ENCODE measurements at places on chromosomes 6 and 20. TPM values are rescaled to one million over a fixed set of nuclear protein-coding genes. Genes with fewer than 3 reads are reported as not detected.

- DNase-seq = peak; percentile 40
Observed at GRCh38 chr6:168218785-168219566, 100.6 kb downstream of the DACT2 start.

DNA sequence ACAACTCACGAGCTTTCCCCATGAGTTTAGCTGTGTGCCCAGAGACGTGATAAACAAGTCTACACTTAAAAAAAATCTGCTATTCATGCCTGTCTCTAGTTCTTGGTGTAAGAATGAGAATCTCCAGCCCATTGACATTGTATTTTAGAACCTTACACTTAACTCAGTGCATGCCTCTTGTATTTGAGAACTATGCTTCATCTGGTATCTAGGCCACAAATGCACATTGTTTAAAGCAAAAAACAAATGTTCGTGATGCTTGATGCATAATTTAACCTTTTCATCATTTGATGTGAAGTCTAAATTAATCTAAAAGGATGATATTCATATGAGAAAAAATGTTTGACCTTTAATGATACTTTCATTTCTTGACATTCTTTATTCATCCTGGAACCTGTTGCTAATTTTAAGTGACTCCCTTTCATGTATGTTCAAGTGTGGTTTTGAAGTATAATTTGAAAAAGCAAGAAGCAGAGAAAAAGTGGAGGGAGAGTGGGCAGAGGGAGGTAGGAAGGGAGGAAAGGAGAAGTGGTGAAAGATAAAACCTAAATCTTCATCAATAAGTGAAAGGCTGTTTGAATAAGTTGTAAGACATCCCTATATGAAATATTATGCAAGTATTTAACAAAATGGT lies 116.9 kb downstream of the PFDN4 start:
- DNase-seq = no peak

DNA sequence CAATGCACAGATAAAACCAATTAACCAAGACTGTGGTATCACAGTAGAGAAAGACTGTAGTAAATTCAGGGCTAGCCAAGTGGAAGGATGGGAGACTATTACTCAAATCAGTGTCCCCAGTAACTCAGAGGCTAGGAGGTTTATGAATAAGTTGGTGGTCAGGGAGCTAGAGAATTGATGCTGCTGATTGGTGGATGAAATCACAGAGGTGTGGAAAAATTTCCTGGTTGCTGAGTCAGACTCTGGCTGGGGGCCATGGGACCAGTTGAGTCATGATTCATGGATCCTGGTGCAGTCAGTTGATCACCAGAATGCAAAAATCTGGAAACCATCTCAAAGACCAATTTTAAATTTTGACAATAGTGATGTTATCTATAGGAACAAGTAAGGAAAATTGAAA lies 555.9 kb downstream of the C6orf118 start:
- no peak for DNase-seq

GRCh38 chr6:150881911-150882481 lies 16.5 kb downstream of the MTHFD1L start:
- DNase-seq = no peak

- no peak for DNase-seq
Observed at GRCh38 chr20:48281501-48281900, 496.2 kb upstream of the SULF2 start.

DNA sequence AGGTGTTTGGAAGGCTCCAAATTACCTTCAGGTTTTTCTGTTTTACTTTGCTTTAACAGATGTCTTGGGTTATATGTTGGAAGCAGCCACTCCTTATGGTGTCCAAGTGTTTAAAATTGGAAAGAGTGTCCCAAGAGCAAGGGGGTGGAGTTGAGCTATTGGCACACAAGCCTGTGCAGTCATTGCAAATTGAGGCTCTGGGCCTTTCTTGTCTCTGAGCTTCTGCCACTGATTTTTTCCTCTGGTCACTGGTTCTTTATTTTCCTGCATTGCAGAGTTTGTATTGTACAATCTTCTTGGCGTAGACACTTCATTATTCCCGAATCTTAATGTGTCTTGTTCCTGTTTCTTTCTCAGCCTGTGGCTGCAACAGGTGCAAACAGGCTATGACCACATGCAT lies 598.8 kb downstream of the RNF144B start:
- DNase-seq = peak; percentile 33

- no peak for DNase-seq
Observed at GRCh38 chr6:4300917-4301316, 165.5 kb upstream of the ECI2 start.

GRCh38 chr20:5146871-5147592 lies 20.2 kb downstream of the CDS2 start:
- no peak for DNase-seq

GRCh38 chr6:15363164-15363522 lies 117.3 kb downstream of the JARID2 start:
- DNase-seq = no peak

DNA sequence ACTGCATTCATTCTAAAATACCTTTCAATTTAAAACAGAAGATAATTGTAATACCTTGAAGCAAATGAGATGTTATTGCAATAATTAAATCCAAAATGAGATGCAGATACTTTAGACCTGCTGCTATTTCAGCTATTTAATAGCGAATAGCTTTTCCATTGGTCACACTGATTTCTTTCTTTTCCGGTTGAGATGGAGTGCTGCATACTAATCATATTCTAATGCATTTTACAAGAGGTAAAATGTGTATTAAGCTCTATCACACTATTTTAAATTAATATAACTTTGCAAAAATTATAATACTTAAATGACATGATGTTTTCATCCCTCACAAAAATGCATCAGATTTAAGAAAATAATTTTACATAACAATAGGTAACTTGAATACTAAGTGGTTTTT lies 74.0 kb downstream of the ADGRB3 start:
- no peak for DNase-seq

DNA sequence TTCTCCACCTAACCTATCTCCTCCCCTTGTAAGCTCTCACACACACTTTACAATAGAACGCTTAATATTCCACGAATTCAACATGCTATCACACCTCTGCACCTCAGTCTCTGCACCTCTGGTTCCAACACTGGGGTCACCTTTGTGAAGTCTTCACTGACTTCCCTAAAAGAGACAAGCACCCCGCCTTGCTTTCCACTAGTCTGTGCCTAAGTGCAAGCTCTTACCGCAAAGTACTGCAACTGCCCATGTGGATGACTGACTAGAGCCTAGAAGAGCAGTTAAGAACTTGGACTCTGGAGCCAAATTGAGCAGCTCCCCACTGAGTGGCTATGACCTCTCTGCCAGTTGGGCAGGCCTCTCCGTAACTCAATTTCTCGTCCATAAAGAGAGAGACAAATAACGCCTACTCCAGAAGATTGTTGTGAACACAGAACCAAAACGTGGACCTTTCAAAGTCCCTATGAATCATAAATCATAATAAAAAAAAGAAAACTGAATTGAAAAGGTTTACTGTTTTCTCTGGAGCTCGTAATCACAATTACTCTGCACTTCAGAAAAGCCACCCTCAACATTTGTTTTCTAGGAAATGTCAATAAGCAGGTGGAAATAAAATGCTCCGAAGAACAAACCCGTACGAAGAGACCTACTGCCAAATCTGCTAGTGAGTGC lies 1.2 kb downstream of the IFNGR1 start:
- no peak for DNase-seq

DNA sequence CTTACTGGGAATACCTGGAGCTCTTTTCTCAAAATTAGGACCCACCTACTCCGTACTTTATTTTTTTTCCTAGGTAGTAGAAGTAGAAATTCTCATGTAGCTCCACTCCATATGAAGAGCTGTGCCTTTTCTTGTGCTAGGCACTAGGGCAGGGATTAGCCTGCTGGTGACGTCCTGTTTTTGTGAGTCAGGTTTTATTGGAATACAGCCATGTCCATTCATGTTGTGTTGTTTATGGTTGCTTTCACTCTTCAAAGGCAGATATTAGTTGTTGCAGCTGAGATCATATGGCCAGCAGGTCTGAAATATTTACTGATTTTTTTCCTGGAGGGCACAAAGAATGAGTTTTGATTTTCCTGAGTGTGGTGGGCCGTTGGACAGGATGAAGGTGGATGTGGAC lies 20.5 kb downstream of the XRN2 start:
- no peak for DNase-seq

DNA sequence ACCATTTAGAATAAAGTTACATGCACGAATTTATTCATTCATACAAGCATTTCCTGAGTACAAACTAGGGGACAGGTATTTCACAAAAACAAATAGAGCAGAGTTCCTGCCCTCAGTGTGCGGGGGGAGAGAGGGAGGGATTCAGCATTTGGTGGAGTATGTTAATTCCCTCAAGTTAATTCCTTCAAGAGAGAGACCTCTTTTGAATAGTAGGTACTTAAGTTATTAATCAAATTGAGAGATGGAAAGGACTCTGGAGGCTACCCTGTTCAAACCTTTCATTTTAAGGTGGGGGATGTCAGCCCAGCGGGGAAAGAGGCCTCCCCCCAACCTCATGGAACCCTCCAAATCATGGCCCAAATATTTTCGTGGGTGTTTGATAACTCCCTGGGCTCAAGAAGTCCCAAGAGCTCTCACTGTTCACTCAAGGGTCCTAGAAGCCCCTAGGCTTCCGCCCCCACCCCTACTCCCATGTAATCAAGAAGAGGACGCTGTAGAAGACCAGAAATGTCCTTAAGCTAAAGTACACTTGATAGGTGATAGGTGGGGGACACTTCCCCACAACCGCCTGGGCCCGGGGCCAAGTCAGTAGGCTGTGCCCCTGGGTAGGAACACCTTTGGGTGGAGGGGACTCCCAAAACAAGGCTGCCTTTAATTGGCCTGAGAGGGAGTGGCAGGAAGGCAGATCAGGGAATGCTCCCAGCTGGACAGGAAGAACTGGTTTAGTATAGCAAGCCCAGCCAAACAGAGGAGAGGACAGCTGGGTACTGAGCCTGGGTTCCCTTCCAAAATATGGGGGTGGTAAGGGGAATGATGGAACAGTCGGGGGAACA lies 2.9 kb downstream of the SDC4 start:
- peak; percentile 86 for DNase-seq

GRCh38 chr20:16360668-16361067 lies 212.6 kb downstream of the KIF16B start:
- DNase-seq = no peak

DNA sequence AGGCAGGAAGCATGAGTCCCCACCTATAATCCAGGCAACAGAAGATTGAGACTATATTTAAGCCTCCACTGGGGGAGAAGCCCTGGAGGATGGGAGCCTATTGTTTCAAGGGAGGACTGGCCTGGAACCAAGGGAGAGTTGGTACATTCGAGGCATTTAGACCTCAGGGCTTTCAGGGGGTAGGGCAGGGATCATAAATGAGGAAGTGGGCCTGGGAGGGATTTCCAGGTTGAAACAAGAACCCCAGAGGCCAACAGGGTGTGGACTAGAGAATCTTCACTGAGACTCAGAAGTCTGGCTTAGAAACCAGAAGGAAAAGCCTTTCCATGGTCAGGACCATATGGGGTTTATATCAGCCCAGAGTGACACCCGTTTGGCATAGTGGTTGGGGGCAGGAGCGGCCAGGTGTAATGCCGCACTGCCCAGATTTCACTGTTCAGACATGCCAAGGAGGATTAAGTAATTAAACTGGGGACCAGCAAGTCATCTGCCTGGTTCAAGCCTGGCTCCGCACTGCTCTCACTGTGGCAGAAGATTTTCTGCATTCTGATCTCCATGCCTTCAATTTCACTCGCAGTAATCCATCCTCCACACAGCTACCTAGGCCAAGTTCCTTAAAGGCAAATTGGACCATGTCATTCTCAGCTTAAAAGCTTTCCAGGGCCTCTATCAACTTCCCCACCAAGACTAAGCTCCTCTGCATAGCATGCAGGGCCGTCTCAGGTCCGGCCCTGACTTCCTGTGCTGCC lies 17.8 kb downstream of the LRFN2 start:
- no peak for DNase-seq

- no peak for DNase-seq
Observed at GRCh38 chr6:106187424-106187982, 101.4 kb downstream of the PRDM1 start.

DNA sequence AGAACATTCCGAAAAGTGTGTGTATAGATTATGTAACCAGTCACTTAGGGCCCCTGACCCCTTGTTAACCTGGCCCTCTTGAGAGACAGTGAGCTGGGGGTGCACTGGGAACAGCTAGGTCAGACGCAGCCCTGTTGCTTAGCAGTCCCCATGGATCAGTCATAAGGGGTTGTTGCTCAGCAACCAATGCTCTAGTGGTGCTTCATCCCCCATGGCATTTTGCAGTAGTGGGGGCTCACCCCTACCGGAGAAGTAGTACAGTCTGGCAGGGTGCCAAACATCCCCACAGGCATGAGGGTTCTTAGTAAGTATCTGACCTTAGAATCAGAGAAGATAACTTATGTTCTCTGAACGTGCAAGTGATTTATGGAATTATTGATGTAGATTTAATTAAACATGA lies 12.3 kb downstream of the PKIB start:
- DNase-seq = peak; percentile 28

DNA sequence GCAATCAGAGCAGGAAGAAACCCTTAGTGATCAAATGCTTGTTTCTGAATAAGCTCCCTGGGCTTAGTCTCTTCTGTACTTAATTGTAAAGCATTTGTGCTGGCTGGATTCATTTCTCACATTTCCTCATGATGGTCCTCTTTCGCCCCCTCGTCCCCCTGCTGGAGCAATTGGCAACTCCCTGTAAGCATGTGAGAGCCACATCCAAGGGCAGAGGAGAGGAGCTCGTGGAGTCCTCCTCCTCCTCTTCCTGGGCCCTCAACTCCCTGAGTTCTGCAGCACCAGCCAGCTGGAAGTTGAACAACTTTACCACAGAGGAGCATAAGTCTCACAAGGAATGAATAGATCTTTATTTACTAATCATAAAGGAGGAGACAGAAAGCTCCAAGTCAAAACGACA lies 12.6 kb downstream of the ANKEF1 start:
- DNase-seq = peak; percentile 24

GRCh38 chr6:80433010-80433672 lies 326.7 kb downstream of the BCKDHB start:
- DNase-seq = no peak

GRCh38 chr6:159808647-159809046 lies 8.6 kb downstream of the PNLDC1 start:
- no peak for DNase-seq

Gene TREM1
- not detected for total RNA-seq

Gene PPP1R14C
- not detected for total RNA-seq

Gene BPIFA1
- total RNA-seq = not detected

Gene TSBP1
- not detected for total RNA-seq

Gene GPLD1
- 0.43 TPM for total RNA-seq

Gene WFDC5
- total RNA-seq = not detected

Gene MUC21
- 4.9 TPM for total RNA-seq

Gene PARD6B
- total RNA-seq = 15.2 TPM

Gene ADTRP
- total RNA-seq = 31.9 TPM

Gene HLA-DQA1
- not detected for total RNA-seq

Gene HELZ2
- 95.5 TPM for total RNA-seq

Gene TOX2
- 0.87 TPM for total RNA-seq

Gene HRH3
- not detected for total RNA-seq

Gene THBD
- 23.9 TPM for total RNA-seq

All from stomach (tissue), 19 donors.